ENCODE measurements at places on chromosomes 16 and 17.

DNA sequence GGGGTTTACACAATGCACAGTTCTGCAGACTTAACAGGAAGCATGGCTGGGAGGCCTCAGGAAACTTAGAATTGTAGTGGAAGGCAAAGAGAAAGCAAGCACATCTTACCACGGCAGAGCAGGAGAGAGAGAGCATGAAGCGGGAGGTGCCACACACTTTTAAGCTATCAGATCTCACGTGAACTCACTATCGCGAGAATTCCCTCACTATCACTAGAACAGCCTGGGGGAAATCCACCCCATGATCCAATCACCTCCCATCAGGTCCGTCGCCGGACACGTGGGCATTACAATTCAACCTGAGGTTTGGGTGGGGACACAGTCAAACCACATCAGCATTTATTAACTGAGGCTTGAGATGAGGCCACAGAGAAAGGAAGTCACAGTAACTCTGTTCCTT, 326.7 kb downstream of the C16orf95 start:
- no peak for DNase-seq

GRCh38 chr17:57593739-57594462, 151.2 kb downstream of the CCDC182 start:
- no peak for DNase-seq

GRCh38 chr17:60909405-60909804, 231.8 kb downstream of the BCAS3 start:
- no peak for DNase-seq

- DNase-seq = no peak
Measured at GRCh38 chr16:24826096-24826690, 19.6 kb upstream of the SLC5A11 start.

DNA sequence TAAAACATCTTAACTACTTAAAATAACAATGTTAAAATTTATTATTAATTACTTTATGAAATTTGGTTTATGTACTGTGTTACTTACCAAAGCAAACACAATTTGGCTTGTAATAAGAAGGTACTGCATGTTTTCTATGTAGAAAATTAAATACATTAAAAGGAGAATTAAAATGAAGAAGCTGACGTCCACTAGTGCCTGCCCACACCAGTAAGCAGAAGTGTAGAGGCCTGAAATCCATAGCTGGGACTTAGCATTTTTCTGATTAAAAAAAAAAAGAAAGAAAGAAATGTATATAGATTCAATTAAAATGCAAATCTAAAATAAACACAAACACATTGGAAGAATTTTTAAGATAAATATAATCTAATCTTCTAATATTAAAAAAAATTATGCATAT, 35.8 kb upstream of the ABCA9 start:
- DNase-seq = no peak

DNA sequence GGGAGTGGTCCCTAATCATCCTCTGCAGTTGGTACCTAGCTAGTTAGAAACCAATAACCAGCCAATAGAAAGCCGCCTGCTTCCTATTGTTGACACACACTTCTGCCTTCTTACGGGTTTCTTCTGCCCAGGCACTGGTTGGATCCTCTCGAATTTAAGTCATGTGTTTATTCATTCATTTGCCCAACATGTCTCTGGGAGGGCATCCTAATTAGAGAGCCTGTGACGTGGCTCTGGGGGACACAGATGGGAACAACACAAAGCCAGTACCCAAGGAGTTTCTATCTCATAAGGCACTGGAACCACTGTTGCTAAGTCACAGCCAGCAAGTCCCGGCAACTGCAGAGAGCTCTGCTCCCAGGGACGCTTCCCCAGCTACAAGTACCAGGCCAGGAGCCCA, 300.7 kb upstream of the TNRC6C start:
- no peak for DNase-seq

GRCh38 chr17:45729294-45729907, 54.7 kb upstream of the CRHR1 start:
- DNase-seq = no peak

- no peak for DNase-seq
Measured at GRCh38 chr17:61836266-61837174, 26.8 kb downstream of the BRIP1 start.

GRCh38 chr16:54585998-54586340, 299.4 kb upstream of the IRX3 start:
- no peak for DNase-seq

DNA sequence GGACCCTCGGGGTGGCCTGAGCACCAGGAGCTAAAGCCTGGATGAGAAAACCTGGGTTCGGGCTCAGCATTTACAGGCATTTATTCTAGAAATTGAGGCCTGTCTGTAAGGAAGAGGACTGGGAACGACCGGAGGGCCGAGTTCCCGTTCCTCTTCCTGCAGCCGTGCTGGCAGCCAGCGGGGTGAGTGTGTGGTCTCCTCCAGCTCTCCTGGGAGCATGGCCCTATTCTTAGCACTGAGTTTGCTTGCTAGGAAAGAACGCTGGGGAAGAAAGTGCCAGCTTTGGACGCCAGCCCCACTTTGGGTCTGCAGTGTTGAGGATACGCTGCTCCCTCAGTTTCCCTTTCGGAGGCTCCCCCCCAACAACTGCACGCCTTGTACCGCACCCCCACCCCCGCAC, 49.6 kb downstream of the MGAT5B start:
- DNase-seq = no peak

DNA sequence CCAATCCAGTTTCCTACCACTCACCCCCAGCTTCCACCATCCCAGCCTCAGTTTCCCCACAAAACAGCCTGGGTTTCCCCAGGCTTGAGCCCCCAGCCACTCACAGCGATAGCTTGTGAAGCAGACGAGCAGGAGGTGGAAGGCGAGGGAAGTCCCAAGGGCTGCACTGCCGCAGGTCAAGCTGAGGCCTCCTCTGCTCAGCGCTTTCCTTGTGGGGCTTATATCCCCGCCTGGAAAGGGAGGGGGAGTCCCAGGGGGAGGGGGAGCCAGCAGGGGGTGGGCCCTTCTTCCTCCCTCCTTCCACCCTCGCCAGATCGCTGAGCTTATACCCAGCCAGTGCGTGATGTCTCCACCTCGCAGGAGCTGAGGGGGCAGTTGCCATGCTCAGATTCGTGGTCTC, at the start of gene PYY:
Gene PYY (minus strand): TSS at position 195 of the 400 bp plus-strand sequence. CDS start 457 bp downstream, outside the sequence.
- DNase-seq = no peak

DNA sequence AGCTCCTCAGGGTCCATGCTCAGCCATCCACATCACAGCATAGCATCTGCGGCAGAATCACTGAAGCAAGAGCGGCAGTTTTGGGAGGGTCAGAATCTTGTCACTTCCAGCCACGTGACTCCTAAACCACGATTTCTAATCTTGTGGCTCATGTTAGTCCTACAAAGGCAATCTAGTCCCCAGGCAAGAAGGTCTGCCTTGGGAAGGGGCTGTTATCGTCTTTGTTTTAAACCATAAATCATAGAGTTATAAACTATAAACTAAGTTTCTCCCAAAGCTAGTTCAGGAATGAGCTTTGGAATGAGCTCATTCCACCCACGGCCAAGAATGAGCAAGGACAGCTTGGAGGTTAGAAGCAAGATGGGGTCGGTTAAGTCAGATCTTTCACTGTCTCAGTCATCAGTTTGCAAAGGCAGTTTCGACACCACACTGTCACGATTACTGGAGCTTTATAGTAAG, 20.8 kb upstream of the DNAH17 start:
- no peak for DNase-seq

DNA sequence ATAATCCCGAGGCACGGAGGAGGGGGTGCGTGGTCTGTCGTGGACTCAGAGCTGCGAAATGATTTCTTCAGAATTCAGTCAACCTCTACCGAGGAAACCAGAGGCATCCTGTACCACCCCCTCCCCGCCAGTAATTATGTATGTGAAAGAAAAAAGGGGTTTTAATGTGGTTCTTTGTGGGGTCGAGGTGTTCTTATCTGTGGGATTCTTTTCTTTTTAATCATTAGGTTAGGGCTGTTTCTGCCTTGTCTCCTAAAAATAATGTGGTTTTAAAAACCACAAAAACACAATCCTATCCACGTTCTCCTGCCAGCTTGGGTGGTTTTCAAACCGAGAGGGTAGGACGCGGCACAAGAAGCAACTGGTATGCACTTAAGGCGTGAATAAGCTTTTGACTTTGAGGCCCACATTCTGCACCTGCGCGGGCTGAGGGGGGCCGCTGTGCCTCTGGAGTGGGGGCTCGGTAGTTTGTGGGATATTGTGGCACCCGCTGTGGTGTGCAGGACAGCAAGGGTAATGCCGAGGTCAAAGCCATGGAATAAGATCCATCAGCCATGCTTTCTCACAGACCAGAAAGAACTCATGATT, 1.0 kb downstream of the SLC47A1 start:
- no peak for DNase-seq

DNA sequence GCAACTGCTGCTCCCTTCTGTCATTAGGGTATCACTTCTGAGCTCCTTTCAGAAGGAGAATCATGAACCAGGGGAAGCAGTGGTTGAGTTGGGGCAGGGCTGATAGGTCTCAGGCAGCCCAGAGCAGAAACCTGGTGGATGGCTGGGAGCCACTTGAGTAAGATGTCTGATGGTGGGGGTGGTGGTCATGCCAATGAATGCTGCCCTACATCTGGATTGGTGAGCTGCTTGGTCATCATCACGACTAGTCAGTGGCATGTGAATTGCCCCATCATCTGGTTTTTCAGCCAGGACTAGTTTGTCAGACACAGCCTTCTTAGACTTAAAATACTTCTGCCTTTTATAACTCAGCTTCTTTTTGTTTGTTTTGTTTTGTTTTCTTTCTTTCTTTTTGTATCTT, 2.6 kb downstream of the GID4 start:
- DNase-seq = no peak

Data from HT-29 (cell line).